ENCODE measurements at places on chromosomes 2 and 18.

GRCh38 chr18:55857956-55858355, 270.0 kb upstream of the TCF4 start:
- DNase-seq: no peak

DNA sequence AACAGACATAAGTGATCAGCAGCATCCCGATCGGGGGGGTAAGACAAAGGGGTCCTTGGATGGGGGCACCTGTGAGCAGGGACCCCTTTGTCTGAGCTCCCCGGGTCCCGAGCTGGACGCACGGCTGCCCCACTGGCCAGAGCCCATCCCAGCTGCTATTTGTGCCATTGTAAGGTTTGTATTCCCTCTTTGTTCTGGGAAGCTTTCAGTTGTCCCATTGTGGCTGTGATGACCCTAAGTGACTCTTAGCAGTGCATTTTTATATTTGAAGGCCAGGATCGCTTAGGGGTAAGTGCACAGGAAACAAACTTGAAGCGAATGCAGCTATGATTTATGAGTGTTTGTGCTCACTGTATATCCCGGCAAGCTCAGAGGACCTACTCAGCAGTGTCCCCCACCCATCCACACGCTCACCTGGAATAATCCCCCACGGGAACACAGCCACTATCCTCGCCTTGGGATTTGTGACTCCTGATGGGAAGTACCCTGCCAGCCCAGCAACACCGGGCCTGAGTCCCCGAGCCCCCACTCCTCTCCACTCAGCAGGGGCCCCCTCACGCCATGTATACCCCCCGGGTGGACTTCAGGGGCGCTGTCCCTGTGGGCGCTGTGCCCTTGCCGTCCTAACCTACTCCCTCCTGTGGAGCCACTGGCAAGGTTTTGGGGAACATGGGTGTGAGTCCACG, 80.1 kb downstream of the MBP start:
- no peak for DNase-seq

DNA sequence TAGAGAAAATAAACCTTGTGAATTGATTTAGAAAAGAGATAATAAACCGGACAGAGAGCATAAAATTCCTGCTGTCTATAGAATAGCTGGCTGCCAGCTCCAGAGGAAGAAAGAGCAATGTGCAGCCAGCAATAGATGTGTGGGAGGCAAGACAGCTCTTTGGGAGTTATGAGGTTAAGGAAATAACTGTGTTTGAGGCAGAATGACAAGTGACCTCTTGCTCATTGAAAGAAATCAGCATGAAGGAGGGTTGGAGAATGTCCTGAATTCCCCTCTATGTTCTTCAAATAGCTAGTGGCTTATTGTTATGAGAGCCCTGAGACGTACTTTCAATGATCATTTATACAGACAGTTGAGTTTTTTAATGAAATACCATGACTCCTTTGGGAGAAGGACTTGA, 1009.9 kb upstream of the NXPH2 start:
- no peak for DNase-seq

DNA sequence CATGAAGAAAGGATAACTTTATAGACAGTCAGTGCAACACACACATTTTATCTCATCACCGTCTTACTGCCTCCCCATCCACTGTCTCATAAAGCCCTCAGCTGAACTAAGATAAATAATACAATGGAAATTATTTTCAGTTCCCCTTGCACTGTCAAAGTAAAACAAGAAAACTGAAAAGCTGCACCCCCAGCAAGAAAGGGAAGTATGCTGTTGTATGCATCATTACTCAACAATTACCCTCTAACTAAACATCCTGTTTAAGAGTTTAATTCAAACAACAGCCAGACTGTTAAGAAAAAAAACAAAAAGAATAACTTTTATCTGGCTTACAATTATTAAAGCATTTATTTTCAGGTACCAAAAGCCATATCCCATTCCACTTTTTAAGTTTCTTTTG, 25.0 kb downstream of the MPPE1 start:
- DNase-seq: no peak

GRCh38 chr2:61045226-61045625, 20.4 kb upstream of the SANBR start:
- no peak for DNase-seq

DNA sequence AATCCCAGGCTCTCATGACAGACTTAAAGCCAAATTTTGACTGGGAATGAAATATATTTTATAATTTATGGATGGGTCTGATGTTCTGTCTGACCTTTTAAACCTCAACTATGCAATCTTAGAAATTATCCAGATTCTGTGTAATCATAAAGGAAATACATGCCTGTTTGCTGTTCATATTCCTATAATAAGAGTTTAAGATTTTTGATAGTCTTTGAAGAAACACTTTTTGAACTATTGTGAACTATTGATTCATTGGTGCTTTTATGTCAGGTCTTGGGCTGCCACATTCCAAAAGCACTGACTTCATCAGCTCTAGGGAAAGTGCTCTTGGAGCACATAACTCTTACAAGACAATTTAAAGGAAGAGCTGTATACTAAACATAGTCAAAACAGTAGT, 64.2 kb downstream of the CCDC150 start:
- DNase-seq: no peak

DNA sequence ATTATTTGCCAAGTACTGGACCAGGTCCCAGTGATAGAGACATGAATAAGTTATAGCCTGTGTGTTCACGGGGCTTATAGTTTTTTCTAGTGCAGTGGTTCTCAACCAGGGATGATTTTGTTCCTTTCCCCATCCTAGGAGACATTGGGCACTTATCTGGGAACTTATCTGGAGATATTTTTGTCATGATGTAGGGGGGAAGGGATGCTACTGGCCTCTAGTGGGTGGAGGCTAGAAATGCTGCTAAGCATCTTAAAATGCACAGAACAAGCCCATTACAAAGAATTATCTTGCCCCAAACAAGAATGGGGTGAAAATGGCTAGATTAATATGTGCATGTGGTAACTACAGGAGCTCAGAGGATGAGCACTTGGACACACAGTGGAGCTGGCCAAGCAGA, 75.2 kb downstream of the KLHL29 start:
- no peak for DNase-seq

GRCh38 chr2:241036964-241037421, 38.6 kb downstream of the SNED1 start:
- no peak for DNase-seq

DNA sequence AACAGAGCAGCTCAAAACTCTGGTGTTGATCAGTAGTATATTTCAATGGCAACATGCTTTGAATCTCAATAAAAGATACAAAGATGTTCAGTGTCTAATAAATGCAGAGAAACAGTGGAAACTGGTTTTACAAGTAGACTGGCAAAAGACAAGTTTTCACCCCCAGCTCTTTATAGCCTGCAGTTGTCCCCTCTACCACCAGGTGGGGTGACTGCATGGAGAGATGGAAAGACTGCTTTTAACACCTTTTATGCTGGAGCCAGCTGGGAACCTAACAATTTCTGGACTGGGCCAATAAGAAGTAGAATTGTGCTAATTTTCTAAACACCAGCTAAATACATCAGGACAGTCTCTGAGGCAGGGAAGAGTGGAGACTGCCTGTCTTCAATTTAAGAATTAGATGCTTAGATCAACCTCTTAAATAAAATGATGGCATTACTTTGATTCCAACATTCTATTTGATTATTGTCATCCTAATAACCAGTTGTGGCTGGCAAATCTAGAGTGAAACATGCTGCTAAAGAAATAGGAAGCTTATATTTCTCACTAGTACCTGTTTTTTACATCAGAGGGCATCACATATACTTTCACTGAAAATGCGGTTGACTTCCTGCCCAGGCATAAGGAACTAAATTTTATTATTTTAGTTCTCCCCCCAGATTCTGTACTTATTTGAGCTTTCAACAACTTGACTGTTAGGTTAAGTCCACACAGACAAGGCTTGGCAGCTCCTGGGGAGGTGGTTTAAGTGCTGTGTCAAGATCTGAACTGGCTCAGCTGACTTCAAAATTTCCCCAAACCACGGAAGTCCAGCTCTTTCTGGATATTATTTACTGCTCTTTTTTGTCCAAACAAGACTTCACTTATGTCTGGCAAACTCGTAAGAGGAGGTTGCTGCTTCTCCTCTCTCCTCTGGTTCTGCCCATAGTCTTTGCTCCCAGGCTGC, 140.5 kb downstream of the TPGS2 start:
- DNase-seq: peak; percentile 1

DNA sequence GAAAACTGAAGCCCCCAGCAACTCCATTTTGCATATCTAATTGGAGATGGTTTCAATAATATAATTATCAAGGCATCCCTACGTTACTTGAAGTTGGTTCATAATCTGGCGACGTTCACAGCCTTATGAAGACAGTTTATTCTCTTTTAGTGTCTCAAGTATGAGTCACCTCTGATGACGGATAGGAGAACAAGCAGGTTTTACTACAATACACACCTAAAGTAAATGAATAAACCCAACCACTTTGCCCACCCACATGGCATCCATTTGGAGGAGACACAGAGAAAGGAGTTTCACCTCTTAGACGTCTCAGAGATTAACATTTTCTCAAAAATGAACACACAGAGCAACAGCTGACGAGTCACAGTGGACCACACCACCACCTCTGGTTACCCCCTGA, 40.8 kb downstream of the BCL11A start:
- DNase-seq: no peak

DNA sequence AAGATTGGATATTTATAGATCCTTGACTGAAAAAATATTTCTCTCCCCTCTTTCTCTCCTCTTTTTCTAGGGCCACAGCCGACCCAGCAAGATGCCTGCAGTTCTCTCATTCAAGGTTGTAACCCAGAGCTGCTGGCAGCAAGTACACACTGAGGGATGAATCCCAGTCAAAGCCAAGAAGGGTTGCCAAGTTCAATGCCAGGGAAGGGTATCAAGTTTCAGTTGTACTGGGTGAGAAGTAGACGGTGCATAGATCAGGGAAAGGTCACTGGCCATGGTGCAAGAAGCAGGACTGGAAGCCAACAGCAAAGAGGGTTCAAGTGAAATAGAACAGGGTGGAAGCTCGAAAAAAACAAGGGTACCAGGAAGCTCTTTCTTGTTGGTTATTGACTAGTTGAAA, 170.2 kb downstream of the NRP2 start:
- DNase-seq: no peak

DNA sequence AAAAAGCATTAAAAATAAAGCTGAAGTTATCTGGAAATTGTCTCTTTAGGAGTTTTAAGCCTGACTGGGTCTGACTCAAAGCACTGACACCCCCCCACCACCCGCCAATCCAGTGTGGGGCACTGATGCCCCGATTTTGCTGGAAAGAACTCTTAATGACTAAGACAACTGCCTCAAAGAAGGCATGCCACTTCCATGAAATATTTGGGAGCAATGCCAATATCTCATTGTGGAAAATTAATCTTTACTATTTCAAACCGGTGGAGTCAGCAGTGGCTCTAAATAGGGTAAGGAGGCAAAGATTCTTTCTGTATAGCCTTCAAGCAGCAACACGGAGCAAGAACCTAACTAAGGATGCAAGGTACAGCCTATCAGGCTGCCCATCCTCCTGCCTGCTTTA, 4.5 kb downstream of the FKBP7 start:
- DNase-seq: no peak

DNA sequence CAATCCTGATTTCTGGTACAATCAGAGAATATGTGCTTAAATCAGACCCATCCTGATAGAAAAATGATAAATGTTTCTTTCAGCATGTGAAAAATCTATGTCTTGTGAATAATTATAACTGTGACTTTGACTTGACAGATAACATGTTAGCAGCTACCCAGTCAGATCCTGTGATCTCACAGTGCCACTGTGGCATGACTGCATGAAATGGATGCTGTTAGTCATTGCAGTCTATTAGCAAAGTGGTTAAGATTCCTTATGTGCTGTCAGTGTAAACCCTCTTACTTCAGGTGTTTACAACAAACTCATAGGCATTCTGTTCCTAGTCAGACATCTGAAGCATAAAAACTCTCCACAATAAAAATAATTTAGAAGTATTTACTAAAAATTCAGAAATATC, 244.6 kb upstream of the RND3 start:
- DNase-seq: no peak

- no peak for DNase-seq
These were observed 119.4 kb downstream of the GREB1L start for GRCh38 chr18:21361307-21361880.

DNA sequence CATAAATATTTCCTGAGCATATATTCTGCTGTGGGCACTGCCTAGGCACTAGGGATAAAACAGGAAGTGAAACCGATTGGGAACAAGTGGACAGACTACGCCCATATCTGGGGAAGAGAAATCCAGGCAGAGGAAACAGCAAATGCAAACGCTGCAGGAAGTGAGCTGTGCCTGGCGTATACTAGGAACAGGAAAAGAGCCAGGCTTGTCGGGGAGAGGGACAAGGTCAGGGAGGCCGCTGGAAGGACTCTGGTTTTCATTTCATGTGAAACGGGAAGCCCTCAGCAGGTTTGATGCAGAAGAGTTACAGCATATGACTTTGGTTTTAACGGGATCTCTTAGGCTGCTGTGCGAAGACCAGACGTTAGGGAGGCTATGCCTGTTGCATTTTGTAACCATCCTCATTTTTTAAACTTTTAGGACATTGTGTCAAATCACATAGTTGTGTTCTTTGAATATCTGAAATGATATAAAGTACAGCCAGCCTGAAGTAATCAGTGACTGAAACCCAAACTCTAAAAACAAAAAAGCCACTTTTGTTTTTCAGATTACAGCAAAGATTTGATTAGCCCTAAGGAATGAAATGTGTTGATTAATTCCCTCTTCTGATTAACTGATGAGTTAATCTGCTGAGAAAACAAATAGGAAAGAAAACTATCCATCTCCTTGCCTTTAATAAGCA, 110.2 kb upstream of the PIEZO2 start:
- DNase-seq: no peak

DNA sequence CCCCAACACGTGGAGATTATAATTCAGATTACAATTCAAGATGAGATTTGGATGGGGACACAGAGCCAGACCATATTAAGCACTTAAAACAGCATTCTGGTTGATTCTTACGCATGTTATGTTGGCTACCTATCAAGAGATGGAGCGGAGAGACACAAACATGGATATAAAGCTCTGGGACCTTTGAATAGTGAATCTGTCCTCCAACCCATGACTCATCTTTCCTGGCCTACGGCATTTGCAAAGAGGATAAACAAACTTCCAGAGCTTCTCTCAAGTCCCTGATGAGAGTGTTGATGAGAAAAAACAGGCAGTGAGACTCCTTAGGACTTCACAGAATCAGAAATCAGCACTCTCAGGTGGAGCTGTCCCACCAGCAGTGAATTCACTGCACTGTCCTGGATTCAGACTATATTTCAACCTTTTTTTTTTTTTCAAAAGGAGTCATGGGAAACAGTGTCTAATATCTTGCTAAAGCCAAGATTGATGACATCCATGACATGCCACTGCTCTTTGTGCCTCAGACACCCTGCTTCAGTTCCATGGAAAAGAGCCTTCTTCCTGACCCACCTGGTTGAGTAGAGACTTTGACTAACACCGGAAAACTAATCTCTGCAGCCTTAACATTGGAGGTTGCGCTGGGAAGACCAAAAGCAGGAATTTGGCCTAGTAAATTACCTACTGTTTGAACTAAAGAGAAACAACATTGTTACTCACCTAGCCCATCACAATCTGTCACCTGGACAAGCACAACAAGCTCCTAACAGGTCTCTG, 62.1 kb upstream of the NPAS2 start:
- no peak for DNase-seq
